ENCODE measurements at places on chromosomes 13 and 19. TPM values are rescaled to one million over a fixed set of nuclear protein-coding genes. Genes with fewer than 3 reads are reported as not detected.

CRB3 gene
- 3.9 TPM for total RNA-seq

ZNF552 gene
- total RNA-seq, result 5.2 TPM

TEAD2 gene
- 17.7 TPM for total RNA-seq

ZNF763 gene
- total RNA-seq, result not detected

ELANE gene
- 0.16 TPM for total RNA-seq

CGB8 gene
- 1.9 TPM for total RNA-seq

Data from A549 treated with GW870086 at 1 μM for 4 hours (cell line).